NCI-H1417 treated with DMSO at 0.1 percent for 48 hours (cell line): ENCODE measurements at places on chromosomes 3 and 15.

GRCh38 chr3:87288446-87288845, 12.1 kb upstream of the POU1F1 start:
- DNase-seq, result no peak

GRCh38 chr3:81788610-81789009, 27.2 kb upstream of the GBE1 start:
- DNase-seq, result no peak

DNA sequence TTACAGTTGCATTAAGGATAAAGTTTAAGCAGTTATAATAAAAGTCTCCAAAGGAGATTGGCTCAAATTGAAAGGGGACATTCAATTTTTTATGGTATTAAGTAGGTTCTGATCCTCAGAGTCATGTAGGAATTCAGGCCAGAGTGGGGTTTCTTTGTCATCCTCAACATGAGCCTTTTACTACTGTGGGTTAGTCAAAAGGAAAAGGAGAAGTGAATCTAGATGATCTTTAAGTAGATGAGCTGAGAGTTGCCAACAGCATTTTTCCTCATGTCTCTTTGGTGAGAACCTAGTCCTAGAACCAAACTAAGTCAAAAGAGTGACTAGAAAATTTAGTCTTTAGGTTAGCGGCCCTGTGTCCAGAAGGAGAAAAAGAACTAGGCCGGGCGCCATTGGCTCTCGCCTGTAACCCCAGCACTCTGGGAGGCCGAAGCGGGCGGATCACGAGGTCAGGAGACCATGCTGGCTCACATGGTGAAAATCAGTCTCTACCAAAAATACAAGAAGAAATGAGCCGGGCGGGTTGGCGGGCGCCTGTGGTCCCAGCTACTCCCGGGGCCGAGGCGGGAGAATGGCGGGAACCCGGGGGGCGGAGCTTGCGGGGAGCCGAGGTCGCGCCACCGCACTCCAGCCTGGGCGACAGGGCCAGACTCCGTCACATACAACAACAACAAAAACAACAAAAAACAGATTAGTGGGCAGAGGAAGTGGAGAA, 4.2 kb upstream of the CHL1 start:
- no peak for DNase-seq

GRCh38 chr3:187044206-187044605, 95.1 kb downstream of the RPL39L start:
- DNase-seq, result no peak

- no peak for DNase-seq
These were observed 234.5 kb upstream of the ICE2 start for GRCh38 chr15:60713119-60714084.

GRCh38 chr15:35321926-35322325, 224.0 kb downstream of the DPH6 start:
- DNase-seq, result no peak

- no peak for DNase-seq
These were observed 770.6 kb upstream of the CFAP20DC start for GRCh38 chr3:59820352-59820934.

DNA sequence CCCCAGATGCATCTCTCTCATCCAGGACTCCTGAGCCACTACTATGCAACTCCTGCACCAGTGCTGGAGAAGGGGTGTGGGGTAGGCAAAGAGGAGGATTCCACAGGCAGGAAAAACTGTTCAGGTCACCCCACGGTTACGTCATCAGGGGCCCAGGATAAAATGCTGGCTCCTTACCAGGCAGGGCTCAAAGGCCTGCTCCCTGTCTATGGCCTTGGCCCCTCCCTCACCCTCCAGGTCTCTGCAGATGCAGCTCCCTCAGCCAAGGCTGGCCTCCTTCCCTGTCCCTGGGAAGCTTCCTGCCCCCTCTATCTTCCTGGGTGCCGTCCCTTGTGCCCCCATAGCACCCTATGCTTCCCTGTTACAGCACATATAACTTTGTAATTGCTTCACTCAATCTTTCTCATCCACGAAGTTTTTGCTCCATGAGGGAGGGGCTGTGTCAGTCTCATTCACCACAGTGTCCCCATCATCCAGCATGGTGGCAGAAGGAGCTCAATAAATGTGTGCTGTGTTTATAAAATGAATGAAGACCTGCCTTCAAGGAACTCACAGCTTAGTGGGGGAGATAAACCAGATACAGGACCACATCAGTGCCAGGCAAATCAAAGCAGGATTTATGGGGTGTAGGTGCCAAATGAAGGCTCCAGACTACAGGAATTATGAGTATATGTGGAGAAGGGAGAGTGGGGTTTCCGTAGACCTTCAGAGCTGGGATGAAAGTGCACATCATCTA, 18.6 kb downstream of the KBTBD13 start:
- DNase-seq, result no peak

- no peak for DNase-seq
These were observed 106.7 kb downstream of the ADAMTS17 start for GRCh38 chr15:100235030-100235617.

- no peak for DNase-seq
These were observed 69.0 kb downstream of the MINAR1 start for GRCh38 chr15:79501086-79501485.

DNA sequence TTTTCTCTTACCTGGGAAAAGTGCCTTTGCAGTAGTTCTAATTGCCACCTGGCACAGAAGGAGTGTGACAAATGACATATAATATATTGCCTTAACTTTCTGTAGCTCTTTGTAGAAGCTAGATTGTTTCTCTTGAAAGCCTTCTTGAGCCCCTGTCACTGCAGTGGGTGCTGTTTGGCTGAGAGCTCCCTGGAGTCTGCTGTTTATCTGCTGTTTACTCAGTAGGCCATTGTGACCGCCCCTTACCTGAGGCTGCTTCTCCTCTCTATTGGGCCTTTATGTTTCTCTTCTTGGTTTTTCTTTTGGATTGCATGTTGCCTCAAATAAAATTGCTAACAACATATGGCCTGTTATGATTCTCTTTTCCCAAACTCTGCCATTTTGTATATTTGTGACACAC, 16.7 kb downstream of the MAP2K5 start:
- peak; percentile 25 for DNase-seq

GRCh38 chr3:164897342-164897741, 181.0 kb downstream of the SI start:
- no peak for DNase-seq

DNA sequence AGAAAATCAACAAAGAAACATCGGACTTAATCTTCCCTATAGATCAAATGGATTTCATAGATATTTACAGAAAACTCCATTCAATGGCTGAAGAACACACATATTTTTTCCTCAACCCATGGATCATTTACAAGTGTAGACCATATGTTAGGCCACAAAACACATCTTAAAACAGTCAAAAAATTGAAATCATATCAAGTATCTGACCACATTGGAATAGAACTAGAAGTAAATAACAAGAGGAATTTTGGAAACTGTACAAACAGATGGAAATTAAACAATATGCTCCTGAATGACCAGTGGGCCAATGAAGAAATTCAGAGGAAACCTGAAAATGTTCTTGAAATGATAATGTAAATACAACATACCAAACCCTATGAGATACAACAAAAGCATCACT, 323.1 kb upstream of the GPR149 start:
- DNase-seq, result no peak

DNA sequence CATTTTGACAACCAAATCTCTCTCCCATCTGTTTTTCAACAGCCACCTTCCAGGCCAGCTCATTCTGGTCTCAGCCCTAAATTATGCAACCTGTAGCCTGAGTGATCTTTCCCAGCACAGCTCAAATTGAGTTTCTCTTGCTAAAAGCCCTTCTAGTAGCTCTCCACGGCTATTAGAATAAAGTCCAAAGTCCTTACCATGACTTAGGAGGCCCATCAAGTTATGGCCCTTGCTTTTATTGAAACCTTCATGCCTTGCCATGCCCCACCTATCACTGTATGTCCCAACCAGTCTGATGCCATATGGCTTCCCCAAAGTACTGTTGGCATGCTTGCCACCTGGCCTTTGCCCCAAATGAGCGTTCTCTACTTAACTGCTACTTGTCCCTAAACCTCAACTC, 303.5 kb upstream of the GADL1 start:
- DNase-seq, result no peak

DNA sequence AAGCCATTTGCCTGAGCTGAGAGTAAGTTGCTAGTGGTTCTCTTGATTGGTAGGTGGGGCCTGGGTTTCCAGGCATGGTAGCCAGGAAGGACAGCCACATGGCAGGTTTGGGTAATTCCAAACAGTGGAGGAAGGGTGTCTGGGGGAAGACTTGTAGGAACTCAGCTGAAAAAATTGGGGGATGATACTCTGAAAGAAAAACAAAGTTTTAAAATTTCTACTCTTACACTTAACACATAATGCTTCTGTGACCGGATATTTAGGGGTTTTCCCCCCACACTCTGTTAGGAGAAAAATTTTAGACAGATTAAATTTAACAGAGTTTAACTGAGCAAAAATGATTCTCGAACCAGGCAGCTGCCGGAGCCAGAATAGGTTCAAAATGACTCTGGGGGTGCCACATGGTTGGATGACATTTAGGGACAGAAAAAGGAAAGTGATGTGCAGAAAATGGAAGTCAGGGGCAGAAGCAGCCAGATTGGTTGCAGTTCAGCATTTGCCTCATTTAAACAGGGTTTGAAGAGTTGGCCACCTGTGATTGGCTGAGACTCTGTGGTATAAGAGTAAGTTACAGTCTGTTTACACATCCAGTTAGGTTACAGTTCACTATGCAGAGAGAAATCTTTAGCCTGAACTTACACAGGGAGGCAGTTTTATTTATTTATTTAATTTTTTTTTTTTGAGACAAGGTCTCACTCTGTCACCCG, 8.1 kb downstream of the B2M start:
- no peak for DNase-seq

DNA sequence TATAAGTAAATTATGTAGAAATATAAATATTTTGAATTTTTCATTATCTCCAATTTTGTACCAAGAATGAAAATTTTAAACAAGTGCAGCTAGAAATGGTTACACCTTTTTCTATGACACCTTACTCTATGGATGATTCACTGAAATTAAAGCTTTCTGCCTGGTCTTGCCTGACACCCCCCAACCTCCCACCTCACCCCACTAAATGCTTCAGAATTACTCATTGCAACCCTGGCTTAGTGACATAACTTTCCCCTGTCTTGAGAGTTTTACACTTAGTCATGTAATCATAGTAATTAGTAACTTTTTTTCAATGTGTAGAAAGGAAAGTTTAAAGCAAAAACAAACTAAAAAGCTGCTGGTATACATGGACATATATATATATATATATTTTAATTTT, 42.0 kb upstream of the MEIS2 start:
- no peak for DNase-seq

GRCh38 chr3:35723480-35724097, 84.3 kb downstream of the ARPP21 start:
- no peak for DNase-seq

DNA sequence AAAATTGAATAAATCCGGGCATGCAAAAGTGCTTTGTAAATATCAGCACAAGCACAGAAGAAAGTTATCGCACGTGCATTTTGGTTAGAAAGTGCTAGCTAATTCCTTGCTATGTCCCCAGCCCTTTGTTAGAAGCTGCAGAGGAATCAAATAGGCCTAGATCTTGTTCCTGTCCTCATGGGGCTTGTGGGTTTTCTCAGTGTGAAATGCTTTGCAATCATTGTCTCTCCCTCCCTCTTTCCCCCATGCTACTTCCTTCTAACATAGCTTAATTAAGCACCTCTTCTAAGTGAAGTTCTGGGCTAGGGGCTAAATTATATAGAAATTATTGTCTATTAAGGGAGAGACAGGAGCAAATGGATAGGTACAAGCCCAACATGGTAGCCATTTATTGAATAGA, 271.7 kb downstream of the RPLP1 start:
- DNase-seq, result no peak

- DNase-seq, result no peak
These were observed 111.2 kb downstream of the CHSY1 start for GRCh38 chr15:101140697-101141065.

- no peak for DNase-seq
These were observed 53.8 kb upstream of the SEC22A start for GRCh38 chr3:123147754-123148535.

DNA sequence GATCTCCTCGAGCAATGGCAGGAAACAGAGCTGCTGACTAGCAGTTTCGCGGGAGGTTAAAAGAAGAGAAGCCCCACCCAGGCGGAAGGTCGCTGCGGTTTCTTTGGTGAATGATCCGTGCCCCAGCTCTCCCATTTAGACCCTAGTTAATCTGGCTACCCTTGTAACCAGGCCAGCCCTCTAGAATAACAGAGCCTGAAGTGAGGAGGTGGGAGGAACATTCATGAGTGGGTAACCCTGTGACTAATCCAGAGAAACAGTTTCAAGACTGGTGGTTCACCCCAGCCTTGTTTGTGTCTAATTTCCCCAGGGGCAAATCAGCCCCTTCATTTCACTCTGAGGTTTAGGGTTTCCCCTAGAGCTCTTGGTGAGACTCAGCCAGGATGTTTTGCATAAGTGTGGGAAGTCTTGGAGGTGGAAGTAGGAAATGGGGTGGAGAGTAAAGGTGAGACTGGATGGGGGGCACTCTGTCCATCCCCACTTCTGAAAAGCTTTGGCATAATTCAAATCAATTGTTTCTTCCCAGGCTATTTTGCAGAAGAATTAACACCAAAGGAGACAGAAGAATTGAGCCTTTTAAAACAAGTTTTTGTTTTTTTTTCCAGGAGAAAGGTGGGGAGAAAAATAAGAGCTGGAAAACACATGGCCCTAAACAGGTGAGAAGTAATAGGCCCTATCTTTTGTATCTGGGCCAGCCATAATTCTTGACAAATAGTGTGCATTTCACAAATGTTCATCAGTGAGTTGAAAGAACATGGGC, 303.1 kb downstream of the RPLP1 start:
- DNase-seq, result no peak

GRCh38 chr3:52014613-52015012, 18.9 kb upstream of the RPL29 start:
- DNase-seq, result no peak

- DNase-seq, result no peak
These were observed 35.2 kb downstream of the USP13 start for GRCh38 chr3:179687967-179688535.

DNA sequence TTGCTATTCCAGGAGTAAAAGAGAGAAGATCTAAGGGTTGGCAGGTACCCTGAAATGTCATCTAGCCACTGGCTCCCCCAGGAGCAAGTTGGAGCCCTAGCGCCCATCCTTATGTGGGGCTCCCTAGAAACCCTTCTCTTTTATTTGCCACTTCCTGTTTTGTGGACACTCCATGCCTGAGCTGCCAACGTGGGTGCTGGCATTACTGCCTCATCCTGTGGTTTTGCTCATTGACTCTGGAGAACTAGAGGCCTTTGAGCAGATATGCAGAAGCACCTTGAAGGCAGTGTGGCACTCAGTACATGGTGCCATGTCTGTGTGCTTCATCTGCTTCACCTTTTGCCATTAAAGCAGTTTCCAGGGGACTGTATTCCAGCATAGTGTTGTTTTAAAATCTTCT, 8.1 kb downstream of the EDEM1 start:
- no peak for DNase-seq

- DNase-seq, result no peak
These were observed 57.4 kb upstream of the PPARG start for GRCh38 chr3:12231431-12231830.

GRCh38 chr3:331881-332280, 135.3 kb downstream of the CHL1 start:
- no peak for DNase-seq
